ENCODE measurements at places on chromosomes 5 and 9.

DNA sequence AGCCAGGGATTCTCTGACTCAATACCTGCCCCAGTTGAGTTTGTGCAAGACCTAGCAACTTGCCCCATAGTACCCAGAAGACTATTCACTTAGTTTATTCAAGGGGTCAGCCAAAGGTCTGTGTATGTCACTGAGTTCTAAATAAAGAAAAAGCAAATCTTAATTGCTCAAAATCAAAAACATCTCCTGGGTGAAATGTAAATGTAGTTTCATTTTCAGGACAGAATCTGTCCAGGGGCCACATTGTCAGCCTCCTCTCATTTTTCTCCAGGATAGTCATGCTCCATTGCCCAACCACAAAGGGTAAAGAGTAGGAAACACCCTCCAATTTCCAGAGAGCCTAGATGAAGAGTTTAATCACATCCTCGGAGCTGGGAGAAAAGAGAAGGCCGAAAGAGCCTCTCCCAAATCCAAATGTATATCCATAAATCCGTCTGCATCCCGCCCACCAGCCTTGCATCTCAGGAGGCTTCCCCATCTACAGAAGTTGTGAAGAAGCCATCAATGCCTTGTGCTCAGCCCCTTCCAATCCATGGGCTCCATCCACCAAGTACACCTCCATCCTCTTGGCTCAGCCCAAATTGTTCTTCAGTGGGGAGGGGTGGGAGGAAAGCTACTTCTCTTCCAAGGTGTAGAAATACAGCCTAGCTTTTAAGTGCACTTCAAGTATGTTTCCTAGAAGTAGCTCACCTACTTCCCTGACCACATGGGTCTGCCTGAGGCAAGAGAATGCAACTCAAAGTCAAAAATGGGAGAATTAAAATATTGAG is 26.9 kb downstream of the ADAM19 start:
- no peak for DNase-seq

GRCh38 chr5:124661317-124662141 is 84.9 kb downstream of the ZNF608 start:
- peak; percentile 73 for DNase-seq

DNA sequence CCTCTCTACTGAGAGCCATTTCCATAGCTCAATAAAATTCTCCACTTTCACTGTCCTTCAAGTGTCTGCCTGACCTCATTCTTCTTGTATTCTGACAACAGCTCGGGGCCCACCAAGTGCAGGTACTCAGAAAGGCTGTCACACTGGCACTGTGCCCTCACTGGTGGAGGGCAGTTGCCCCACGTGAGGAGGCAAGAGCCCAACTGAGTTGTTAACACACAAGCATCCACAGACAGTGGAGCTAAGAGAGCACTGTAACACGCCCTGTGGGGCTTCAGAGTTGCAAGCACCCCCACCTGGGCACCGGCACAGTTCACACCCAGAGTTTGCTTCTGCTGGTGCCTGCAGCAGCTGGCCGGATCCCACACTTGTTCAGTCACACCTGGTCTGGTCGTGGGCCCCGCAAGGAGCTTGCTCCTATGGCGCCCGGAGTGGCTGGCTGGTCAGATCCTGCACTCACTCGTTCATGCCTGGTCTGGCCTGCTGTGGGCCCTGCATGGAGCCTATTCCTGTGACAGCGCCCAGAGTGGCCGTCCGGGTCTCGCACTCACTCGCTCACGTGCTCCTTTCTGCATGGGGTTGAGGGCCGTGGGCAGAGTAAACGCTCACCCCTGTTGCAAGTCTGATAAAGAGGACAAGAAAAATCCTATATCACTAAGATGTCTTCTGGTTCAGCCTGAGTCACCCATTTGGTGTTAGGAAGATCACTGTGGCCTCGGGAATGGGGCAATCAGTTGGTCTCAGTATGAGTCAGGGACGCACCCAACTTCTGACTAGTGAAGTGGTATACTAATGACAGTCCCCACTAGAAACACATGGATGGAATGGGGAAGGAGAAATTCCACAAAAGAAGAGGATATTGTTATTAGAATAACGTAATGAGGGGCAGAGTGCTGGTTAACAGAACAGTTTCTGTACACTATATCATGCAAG is 87.0 kb upstream of the CCNH start:
- peak; percentile 1 for DNase-seq

GRCh38 chr5:25327172-25327571 is 682.4 kb upstream of the CDH10 start:
- no peak for DNase-seq

- peak; percentile 33 for DNase-seq
These were observed 661.4 kb upstream of the KLF4 start for GRCh38 chr9:108150736-108151586.

- DNase-seq: no peak
These were observed 27.4 kb downstream of the PCDH1 start for GRCh38 chr5:141850786-141851185.

- DNase-seq: peak; percentile 87
These were observed 77.5 kb downstream of the ZSWIM6 start for GRCh38 chr5:61409568-61409967.

- DNase-seq: no peak
These were observed 38.1 kb upstream of the SMARCA2 start for GRCh38 chr9:1977026-1977425.

DNA sequence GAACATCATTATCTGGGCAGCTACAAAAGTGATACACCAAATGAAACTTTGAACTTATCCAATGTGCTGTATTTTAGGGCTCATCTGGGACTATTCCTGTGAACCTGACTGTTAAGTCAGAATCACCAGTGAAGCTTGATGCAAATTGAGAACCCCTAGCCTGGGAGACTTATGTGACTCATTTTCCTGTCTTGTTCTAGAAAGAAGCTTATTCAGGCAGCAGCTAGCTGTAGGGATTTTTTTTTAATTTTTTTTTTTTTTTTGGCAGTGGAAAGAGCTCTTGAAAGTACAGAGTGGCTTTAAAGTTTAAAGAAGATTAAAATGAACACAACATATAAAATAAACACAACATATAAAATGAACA is 81.1 kb upstream of the TNFAIP8 start:
- DNase-seq: no peak

All from myocyte (in vitro differentiated cells).